ENCODE measurements at places on chromosomes 7 and 10. TPM values are rescaled to one million over a fixed set of nuclear protein-coding genes. Genes with fewer than 3 reads are reported as not detected.

Gene BAIAP2L1
- total RNA-seq = 6.5 TPM

DNA sequence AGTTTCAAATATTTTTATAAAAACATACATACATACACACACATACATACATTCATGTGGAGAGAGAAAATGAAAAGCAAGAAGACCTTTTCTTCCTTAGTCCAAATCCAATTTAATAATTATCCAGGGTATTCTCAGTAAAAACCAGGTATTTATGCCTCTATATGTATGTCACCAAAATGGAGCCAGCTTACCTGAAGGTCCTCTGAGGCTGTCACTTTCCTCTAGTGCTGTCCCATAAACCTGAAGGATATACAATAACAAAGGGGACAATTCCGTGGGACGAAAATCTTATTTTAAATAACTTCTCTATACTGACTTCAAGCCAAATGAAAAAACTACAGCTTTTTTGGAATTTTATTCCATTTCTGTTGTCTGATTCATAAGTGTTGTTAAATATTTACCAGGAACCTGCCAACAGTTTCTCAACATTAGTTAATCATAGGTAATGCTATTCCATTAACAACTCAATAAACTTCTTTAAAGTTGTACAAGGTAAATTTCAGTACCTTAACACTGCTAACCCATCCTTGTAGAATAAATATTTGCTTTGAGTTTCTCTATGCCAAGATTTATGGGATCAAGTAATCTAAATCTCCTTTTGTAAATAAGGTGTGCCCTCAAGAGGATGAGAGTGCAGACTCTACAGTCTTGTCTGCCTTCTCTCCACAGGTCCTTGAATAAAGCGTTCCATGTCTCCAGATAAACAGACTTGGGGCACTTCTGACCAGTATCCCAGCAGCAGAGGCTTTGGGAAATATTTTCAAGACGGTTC is 260.3 kb downstream of the AHR start:
- peak; percentile 34 for DNase-seq

Gene SLC26A4
- 1.1 TPM for total RNA-seq

DNA sequence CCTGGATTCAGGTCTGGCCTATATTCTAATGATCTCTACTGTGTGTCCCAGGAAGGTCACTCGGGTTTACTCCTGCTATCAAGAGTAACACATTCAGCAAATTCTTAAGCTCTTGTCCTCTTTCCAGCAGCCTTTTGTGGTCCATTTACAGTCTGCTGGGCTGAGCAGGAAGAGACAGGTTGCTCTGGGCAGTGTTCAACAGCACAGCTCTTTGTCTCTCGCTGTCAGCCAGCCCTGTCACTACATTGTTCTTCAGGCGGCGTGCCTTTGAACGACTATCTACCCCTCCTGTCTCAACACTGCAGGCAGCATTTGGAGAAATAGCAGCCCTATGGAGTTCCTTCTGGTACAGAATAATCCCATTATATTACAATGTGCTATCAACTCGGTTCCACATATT is 192.2 kb upstream of the TBX20 start:
- DNase-seq = no peak

DNA sequence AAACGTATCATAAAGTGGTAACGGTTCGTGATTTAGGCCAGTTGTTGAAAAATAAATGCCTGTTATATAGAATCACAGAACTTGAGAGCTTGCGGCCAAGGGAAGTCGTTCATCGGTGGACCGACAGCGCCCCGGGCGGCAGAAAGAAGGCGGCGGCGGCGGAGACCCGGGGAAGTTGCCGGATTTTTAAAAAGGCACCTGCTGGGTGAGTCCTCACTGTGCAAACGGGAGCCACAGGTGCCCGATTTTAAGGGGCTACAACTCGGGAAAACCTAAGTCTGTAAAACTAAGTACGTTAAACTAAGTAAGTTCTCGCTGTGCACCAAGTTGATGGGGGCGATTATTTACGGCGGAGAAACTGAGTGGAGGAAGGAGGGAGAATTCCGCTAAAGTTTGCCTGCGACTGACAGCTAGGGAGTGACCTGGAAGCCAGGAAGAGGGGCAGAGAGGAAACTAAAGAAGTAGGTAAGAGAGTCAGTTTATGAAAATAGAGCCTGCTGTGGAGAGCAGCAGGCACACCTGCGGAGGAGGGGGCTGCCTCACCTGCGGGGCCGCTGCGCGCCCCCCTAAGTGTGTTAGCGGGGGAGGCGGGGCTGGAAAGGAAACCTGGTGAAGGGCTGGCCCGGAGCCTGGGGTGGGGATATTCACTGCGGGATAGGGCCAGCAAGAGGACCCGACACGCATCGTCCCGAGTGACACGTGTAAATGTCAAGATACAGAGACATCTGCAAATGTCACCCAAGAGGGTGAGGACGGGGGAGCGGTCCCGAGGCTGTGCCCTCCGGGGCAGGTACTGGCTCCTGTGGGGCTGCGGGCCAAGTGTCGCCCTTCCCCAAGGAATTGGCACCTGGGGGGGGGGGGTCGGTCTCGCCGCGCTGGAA is 996 bp downstream of the ADAM12 start:
- peak; percentile 89 for DNase-seq

Gene FAM200A
- 7.3 TPM for total RNA-seq

- DNase-seq = no peak
Measured at GRCh38 chr10:71367271-71367670, 29.4 kb upstream of the CDH23 start.

DNA sequence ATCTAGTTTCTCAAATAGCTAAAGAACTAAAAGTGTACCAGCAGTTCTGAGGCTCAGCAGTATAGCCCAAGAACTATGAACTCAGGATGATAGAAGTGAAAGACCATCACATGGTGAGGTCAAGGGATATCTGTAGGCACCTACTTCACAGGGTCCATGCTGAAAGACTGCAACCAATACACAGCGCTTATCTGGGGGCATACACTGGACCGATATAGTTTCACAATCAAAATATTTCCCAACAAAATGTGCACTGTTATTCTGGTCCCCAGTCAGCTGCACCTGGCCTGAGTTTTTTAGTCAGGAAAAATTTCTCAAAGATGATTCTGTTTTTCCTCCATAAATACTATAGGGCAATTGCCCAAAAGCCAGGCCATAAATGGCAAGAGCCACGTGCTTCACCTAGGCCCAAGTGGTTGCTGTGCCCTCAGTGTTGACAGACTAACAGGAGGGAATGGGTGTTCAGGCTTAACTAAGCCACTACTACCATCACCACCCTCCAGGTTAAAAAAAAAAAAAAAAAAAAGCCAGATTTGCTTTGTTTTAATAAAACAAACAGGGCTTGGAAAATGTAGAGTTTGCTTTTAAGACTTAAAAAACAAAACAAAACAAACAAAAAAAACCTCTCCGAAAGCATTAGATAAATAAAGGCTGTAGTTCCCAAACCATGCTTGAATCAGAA is 58.5 kb downstream of the OGDH start:
- no peak for DNase-seq

Gene VKORC1L1
- 25.7 TPM for total RNA-seq

DNA sequence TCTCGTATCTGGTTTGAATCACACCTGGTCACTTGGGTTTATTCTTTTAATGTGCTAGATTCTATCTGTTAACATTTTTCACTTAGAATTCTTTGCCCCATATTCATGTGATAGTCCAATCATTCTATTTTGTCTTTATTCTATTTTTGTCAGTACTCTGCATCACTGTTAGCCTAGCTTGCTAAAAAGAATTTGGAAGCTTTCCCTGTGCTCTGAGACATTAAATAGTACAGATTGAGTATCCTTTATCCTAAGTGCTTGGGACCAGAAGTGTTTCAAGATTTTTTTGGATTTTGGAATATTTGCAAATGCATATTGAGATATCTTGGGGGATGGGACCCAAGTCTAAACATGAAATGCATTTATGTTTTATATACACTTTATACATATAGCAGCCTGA is 51.0 kb downstream of the RALA start:
- no peak for DNase-seq

Gene TSPAN14
- total RNA-seq = 40.5 TPM

- DNase-seq = no peak
Measured at GRCh38 chr7:149278396-149278795, 16.4 kb downstream of the ZNF783 start.

Gene ZNF282
- total RNA-seq = 26.2 TPM

- no peak for DNase-seq
Measured at GRCh38 chr7:67825356-67825755, 828.7 kb downstream of the TYW1 start.

All from tongue (tissue), 3 donors.